ENCODE measurements at places on chromosomes 3 and 15.

GRCh38 chr15:78052001-78052401, 25.5 kb downstream of the TBC1D2B start:
- no peak for DNase-seq

DNA sequence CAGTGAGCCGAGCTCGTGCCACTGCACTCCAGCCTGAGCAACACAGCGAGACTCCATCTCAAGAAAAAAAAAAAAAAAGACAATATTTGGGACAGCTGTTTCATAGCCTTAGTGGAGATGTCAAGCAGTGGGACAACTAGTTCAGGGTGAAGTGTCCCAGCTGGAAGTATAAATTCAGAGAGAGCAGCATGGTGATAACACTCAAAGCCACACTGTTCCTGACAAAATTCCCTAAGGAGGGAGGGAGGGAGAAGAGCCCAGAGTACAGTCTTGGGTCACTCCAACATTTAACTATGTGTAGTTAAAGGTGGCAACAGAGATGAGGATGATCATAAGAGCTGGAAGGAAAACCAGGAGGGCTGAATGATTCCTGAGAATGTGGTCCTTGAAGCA, 21.1 kb upstream of the IP6K2 start:
- DNase-seq: no peak

DNA sequence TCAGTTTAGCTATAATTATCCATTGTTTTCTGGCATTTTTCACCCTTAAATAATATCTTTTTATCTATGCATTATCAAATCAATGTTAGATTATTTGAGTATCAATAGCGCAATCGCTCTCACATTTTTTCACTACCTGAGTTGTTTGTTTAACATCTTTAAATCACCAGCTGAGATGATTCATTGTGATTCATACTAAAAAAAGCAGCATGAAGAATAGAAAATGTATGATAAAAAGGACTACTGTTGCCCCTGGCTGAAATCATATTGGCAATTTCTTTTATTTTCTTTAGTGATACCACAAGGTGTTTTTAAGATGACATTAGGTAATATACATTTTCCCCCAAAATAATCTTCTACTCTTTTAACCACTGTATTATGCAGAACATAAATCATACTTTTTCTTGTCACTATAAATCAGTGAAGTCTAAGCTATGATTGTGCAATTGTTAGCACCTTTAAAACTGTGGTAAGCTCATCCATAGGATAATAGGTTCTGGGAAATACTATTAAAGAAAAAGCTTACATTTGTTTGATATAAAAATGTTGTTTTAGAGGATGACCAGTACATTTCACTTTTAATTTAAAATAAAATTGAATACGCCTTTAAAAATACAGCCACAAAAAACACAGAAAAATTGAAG, 889.1 kb downstream of the NAALADL2 start:
- no peak for DNase-seq

DNA sequence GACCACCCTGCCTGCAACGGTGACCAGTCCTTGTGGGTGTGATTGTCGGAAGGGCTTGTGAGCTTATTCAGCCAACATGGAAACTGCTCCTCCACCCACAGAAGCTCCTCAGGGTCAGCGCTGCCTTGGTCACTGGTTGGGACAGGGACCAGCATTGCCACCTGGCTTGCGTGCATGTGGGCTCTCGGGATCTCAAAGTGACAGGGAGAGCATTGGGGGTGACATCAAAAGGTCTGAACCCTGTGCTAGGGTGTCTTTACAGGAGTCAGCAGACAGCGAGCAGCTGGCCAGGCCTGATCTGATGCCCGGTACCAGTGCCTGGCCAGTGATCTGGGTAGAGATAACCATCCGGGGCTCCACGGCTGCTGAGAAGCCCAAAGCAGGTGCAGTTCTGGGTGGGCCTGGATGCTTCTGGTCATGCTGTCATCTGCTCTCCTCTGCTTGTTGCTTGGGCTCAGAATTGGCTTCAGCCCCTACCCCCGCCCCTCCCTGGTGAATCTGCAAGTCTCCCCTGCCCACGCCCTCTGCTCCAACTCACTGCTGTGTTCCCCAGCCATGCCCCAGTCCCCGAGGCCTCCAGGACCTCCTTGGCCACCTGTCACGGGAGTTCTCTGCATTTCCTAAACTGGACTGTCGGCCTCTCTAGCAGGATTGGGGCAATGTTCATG, 134.8 kb downstream of the NSMCE3 start:
- no peak for DNase-seq

- DNase-seq: no peak
These were observed 284.8 kb downstream of the OTOL1 start for GRCh38 chr3:161781381-161781780.

DNA sequence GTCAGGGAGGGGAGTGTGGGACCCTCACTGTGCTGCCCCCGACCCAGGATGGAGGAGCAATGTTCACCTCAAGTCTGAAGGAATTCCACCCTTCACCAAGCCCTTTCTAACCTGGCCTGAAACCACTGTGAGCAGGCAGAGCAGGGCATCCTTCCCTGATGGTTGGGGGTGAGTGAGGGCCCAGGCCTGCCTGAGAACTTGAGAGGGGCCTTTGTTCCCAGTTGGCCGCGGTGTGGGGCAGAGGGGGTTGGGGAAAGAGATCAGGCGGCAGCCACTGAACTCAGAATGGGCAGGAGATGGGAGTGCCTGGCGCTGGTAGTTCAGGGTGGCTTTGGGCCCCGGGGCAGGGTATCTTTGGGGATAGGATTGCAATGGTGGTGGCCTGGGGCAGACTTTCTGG, 103.5 kb upstream of the RPL32 start:
- no peak for DNase-seq

GRCh38 chr15:63699101-63699785, 102.1 kb downstream of the FBXL22 start:
- DNase-seq: no peak

DNA sequence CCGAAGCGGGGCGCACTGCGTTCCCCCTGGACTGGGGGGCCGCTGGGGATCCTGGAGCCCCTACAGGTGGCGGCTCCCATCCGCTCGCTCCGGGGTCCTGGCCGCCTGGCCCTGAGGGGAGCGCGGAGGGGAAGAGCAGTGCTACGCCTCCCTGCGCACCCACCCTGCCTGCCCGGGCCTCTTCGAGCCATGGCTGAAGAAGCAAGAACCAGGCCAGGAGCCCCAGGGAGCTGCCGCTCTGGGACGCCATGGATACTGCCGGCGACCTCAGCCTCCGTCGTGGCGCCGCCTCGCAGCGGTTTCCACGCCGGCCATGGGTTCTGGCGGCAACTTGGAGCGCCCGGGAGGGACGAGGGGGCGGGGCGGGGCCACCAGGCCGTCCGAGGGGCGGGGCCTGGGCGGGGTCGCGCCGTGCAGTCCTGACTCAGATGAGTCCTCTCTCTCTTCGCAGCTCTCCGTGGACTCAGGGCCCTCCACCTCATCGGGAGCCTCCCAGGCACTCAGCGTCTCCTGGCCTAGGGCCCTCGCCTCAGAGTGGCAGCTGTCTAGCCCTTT, 50.9 kb downstream of the MYL3 start:
- DNase-seq: peak; percentile 70

DNA sequence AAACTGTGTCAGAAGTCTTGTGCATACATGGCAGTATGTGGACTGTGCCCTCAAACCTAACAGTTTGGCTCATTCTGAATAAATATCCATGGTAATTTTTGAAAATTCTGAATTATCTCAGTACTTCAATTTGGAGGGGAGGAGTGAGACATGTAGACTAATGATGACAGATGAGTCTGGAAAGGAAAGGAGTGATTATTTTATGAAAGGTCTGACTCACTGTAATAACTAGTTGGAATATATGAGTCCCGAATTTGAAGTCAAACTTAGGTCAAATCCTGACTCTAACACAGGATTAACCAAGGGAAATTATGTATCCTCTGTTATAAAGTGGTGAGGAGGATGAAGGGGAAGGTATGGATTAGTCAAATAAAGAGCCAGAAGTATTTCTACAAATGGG, 38.6 kb downstream of the SUCNR1 start:
- DNase-seq: peak; percentile 42

- DNase-seq: no peak
These were observed 2.8 kb upstream of the GP5 start for GRCh38 chr3:194401868-194402329.

DNA sequence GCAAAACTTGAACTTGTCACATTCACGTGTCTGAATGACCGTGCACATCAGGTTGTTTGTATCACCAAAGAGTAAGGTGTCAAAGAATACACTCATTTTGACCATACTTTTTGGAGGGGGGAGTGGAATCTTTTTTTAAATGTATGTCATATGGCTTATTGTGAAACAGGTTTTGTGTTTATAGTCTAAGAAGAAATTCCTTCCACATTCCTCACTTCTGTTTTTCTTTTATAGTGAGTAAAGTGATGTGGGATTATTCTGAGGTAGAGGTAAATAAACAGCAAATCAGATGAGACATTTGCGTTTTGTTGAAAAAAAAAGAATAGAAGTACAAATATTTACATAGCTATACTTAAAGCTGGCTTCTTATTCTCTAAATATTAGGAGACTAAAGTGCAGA, 33.0 kb downstream of the SRP14 start:
- no peak for DNase-seq

GRCh38 chr15:28105224-28105791, 6.2 kb upstream of the OCA2 start:
- DNase-seq: no peak

DNA sequence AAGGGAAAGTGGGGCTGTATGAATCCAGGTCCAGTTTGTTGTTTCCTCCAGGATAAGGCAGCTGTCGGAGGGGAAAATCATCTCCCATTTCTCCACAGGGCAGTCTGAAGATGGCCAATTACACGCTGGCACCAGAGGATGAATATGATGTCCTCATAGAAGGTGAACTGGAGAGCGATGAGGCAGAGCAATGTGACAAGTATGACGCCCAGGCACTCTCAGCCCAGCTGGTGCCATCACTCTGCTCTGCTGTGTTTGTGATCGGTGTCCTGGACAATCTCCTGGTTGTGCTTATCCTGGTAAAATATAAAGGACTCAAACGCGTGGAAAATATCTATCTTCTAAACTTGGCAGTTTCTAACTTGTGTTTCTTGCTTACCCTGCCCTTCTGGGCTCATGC, 911 bp downstream of the CCRL2 start:
- DNase-seq: no peak

DNA sequence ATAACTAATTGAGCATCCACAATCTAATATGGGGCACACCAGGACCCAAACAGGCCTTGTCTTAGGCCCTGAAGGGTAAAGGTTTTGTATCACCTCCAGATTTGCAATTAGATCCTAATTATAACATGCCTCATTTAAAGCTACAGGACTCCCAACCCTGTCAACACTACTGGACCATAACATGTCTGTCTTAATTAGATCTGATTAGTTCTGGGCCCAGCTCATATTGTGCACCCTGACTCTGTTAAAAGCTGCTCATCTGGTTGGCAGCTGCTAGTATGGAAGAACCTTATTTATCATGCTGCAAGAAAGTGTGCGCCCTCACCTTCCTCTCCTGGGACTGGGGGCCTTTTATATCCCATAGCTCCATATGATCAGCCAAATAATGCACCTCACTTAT, 457.8 kb downstream of the ROBO1 start:
- DNase-seq: no peak

DNA sequence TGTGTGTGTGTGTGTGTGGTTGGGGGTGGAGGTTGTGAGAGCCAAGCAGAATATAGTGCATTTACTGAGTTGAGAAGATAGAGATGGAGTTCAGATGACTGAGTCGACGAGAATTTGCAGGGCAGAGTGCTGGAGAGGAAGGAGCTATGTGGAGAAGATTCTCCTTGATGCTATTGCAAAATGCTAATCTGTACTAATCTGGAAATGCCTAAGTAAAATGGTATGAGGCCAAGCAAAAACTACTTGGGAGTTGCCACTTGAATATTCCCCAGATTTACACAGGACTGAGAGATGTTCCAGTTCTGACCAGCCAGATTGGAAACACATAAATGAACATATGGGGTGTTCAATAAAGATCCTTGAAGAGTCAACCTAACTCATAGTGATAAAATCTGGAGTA, 316.4 kb downstream of the NSUN3 start:
- no peak for DNase-seq

DNA sequence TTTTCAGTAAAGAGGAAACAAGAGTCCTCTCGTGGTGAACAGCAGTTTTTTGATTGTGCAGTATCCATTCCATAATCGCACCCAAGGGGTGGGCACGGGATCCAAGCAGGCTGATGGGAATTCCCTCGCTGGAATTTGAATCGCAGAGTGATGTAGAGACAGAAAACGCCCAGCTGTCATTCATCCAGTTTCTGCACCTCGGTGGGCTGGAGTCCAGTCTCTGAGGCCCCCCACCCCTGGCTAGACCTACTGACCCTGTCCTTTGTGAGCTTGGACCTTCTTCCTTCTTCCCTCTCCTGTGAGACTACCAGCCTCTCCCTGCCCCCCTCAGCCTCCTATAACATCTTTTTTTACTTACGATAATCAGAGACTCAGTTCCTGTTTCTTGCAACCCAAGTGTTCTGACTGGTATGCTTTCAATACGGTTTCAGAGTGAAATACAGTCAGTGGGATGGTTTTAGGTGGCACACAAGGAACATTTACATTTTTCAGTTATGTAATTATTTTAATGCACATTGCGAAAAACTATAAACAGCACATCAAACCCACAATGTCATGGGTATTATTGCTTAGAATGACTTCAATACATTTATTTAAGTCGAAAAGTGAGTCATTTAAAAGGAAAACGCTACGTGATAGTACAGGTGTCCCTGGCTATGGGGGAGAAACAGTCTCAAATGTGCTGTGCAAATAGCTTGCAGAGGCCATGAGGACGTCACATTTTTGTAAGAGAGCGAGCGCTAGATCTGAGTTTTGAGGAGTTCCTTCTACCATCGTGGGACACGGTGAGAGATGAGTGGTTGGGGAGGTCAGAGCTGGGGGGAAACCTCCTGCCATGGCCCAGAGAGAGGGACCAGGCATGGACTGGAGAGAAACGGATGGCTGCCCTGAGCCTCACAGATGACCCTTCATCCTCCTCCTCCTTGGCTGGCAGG, 37.5 kb upstream of the CHST2 start:
- DNase-seq: no peak

GRCh38 chr3:50571486-50571885, 2.2 kb downstream of the HEMK1 start:
- no peak for DNase-seq

DNA sequence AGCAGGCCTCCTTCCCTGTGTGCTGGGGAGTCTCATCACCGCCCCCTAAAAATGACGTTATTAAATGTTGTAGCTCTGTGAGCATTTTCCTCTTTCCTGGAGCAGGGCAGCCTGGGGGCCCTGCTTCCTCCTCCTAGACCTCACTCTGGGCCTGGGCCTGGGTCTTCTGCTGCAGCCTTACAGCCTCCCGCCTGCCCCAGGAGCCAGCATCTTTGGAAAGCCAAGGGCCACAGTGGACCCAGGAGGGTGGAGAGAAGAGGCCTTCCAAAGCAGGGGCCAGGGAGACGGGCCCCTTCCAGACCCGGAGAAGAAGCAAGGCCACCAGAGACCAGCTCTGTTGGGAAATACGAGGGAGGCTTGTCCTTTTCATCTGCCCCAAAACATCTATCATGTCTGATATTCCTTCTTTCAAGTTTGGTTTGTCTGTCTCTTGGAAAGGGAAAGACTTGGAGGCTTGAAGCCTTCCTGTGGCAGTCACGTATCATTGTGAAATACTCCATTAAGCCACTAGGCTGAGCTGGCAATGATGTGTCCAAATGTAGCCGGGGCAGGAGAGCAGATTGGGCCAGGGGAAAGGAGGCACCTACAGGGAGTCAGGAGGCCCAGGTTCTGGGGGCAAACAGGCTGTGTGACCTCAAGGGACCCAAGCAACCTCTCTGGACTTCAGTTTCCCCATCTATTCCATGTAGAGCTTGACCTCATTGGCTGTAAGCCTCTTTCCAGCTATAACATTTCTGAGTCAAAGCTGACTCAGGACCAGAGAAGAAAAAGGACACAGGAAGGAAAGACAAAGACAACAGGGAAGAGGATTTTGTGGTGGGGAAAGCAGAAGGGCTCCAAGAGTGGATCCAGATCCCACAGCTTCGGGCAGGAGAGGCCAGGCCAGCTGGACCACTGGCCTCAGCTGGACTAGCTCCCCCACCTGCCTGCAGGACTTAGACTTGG, 31.1 kb downstream of the CYP11A1 start:
- no peak for DNase-seq

Measured in RPMI7951 (cell line).